ENCODE measurements at places on chromosomes 12 and 14.
A peak's percentile ranks its signal among the peaks of the same experiment; 100 is the strongest.

DNA sequence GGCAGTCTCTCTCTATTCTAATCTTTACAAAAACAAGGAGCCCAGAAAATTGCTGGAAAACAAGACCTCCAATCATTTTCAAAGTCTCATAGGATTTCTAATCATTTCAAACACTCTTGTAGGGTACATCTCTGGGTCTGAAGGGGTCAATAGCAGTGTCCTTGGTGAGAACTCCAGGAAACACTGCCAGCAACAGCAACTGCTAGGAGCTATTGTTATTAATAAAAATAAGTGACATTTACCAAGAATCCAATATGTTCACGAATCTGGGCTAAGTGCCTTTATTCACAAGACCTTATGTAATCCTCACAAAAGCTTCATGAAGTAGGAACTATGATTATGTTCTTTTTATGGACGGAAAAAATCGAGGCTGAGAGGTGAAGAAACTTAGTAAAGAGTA, 72.8 kb downstream of the TTC7B start:
- no peak for DNase-seq

- peak; percentile 48 for DNase-seq
These were observed 527.3 kb upstream of the CCDC196 start for GRCh38 chr14:65958664-65959562.

DNA sequence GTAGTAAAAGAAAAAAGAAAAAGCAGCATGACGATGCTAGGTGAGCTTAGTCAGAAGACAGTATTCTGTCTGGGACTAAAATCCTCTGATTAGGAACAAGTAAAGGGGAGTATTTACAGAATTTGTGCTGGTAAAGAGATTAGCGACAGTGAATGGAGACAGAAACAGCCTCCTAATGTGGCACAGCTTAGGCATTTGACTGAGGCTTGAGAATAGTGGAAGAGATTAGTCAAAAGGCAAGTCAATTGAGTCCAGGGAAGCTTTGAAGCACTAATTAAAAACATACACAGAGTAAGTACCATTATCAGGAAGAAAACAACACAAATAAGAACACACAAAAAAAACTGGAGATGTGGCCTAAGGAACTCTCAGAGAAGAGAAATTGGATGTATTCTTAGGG, 131.9 kb upstream of the CLEC14A start:
- no peak for DNase-seq

GRCh38 chr14:74648601-74649000, 36.6 kb upstream of the LTBP2 start:
- no peak for DNase-seq

- DNase-seq, result no peak
These were observed at the start of gene NKX2-1 for GRCh38 chr14:36519431-36520321. NKX2-1 (minus strand) TSS chr14:36520232; CDS start chr14:36520129, 103 bp downstream.

DNA sequence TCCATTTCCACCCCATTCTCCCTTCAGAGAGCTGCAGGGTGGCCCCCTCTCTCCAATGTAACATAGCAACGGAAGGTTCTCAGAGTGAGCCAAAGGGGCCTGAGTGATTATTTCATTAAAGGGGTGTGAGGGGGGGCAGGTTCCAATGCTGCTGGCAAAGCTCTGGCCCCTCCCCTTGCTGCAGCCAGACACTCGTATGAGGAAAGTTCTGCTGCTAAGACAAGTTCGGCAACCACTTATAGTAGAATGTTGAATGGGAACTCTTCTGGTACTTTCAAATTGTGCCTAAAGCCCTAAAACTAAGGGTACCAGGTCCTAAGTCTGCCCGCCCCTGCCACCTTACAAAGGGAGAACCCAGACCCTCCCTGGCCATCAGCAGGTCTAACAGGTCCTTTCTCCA, 49.8 kb downstream of the PLEKHG3 start:
- DNase-seq, result no peak
